ENCODE measurements at places on chromosomes 4 and X. TPM values are rescaled to one million over a fixed set of nuclear protein-coding genes. Genes with fewer than 3 reads are reported as not detected.
A peak's percentile ranks its signal among the peaks of the same experiment; 100 is the strongest.

DNA sequence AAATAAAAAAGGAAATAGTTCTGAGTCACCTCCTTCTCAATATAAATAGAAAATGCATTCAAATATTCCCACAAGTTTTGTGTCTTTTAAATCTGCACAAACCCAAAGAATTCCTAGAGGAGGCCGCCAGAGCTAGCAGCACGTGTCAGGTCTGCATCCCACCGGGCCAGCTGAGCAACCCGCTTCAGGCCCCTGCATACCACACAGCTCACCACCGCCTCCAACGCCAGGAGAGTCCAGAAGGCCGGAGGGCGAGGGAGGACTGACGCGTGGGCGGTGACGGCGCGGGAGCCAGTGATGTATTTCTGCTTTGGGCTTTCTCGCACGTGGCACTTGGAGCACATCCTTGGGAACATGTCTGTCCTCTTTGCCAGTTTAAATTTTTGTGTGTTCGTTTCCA, 61.9 kb upstream of the CLDN34 start:
- peaks cover 2% of the 10 kb centered on the region for H3K4me1 ChIP-seq
- H3K36me3 ChIP-seq = no peaks in the 10 kb centered on the region
- DNase-seq = no peak
- H3K4me3 ChIP-seq = no peak overlapping the region
- H3K27me3 ChIP-seq = peaks cover 3% of the 10 kb centered on the region

Gene NDP
- not detected for total RNA-seq

Gene GJB1
- total RNA-seq = not detected

Gene RTL5
- 0.30 TPM for total RNA-seq

GRCh38 chr4:99165978-99166377, 21.9 kb upstream of the ADH4 start:
- H3K27ac ChIP-seq = no peak overlapping the region
- no peak for DNase-seq
- no peaks in the 10 kb centered on the region for H3K4me1 ChIP-seq
- H3K27me3 ChIP-seq = no peaks in the 10 kb centered on the region

GRCh38 chr4:27534488-27534887, 673.8 kb downstream of the STIM2 start:
- no peak overlapping the region for H3K27ac ChIP-seq
- H3K4me3 ChIP-seq = no peak overlapping the region
- DNase-seq = no peak
- H3K36me3 ChIP-seq = no peaks in the 10 kb centered on the region
- H3K4me1 ChIP-seq = no peaks in the 10 kb centered on the region
- no peaks in the 10 kb centered on the region for H3K27me3 ChIP-seq

- H3K36me3 ChIP-seq = peaks cover 4% of the 10 kb centered on the region
- H3K27ac ChIP-seq = peak overlapping the region; percentile 85
- peaks cover 75% of the 10 kb centered on the region for H3K4me1 ChIP-seq
Measured at GRCh38 chr4:2842687-2843262, 869 bp upstream of the ADD1 start.

Gene SPANXC
- not detected for total RNA-seq

DNA sequence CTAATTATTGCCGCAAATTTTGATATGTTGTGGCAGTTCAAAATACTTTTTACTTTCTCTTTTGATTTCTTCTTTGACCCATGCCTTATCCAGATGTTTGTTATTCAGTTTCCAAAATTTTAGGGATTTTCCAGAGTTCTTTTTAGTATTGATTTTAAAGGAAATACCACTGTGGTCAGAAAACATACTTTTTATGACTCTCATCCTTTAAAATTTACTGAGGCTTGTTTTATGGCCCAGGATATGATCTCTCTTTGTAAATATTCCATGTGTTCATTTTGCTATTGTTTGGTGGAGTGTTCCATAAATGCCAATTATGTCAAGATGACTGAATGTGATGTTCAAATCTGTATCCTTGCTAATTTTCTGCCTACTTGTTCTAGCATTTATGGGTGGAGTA, 272.3 kb upstream of the DIPK2B start:
- H3K27ac ChIP-seq = no peak overlapping the region
- DNase-seq = no peak
- H3K36me3 ChIP-seq = no peaks in the 10 kb centered on the region
- H3K27me3 ChIP-seq = peaks cover 3% of the 10 kb centered on the region
- no peak overlapping the region for H3K4me3 ChIP-seq
- H3K4me1 ChIP-seq = no peaks in the 10 kb centered on the region

GRCh38 chr4:89788206-89789072, 48.5 kb downstream of the SNCA start:
- no peaks in the 10 kb centered on the region for H3K27me3 ChIP-seq
- no peak overlapping the region for H3K4me3 ChIP-seq
- H3K4me1 ChIP-seq = no peaks in the 10 kb centered on the region
- DNase-seq = no peak
- no peak overlapping the region for H3K27ac ChIP-seq
